Pons (tissue), 1 donor: ENCODE measurements at places on chromosomes 1 and 21.

GRCh38 chr1:158798531-158798930 lies 17.5 kb upstream of the OR6N2 start:
- no peak for DNase-seq

GRCh38 chr1:100267284-100267683 lies 1.3 kb downstream of the RTCA start:
- DNase-seq: no peak

- DNase-seq: no peak
Observed at GRCh38 chr1:1176931-1177330, 3.3 kb downstream of the TTLL10 start.

- DNase-seq: no peak
Observed at GRCh38 chr21:15841856-15842564, 112.2 kb downstream of the USP25 start.

DNA sequence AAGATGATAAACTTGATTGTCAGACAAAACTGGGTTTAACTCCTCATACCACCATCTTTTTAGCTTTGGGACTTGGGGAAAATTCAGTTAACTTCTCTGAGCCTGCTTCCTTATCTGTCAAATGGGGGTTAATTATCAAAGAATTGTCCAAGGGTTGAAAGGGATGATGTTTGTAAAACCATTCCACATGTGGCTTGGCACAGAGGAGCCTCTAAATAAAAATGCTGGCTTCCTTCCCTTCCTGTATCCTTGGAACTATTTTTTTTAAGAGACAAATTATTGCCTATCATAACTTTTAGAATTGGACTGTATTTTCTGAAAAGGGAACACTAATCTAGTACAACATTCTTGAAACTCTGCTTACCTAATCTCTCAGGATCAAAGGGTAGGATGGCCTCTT lies 143.4 kb upstream of the USP24 start:
- no peak for DNase-seq

DNA sequence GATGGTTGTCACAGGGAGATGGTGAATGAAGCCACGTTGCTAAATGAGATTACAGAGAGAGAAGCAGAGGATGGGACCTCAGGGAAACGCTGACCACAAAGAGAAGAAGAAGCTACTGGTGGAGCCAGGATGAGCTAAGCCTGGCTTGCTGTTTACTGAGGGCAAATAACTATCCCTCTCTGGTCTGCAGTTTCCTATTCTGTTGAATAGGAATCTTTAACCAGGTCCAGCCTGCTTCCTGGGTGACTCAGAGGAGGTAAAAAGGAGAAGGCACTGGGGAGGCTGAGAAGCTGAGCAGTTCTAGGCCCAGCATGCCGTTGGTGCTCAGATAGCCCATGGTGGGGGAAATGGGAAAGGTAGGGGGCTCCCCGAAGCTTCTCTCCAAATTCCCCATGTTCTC lies 29.6 kb downstream of the DMBX1 start:
- no peak for DNase-seq

- DNase-seq: peak; percentile 45
Observed at GRCh38 chr21:15005391-15005790, 59.4 kb downstream of the NRIP1 start.

- DNase-seq: no peak
Observed at GRCh38 chr1:15736038-15736891, at the start of gene SLC25A34. SLC25A34 (plus strand) TSS chr1:15736258; CDS start chr1:15736486, 228 bp downstream.

GRCh38 chr1:3670823-3671265 lies 18.5 kb downstream of the TP73 start:
- no peak for DNase-seq

- DNase-seq: peak; percentile 37
Observed at GRCh38 chr1:6646499-6647148, 22.0 kb downstream of the THAP3 start.

DNA sequence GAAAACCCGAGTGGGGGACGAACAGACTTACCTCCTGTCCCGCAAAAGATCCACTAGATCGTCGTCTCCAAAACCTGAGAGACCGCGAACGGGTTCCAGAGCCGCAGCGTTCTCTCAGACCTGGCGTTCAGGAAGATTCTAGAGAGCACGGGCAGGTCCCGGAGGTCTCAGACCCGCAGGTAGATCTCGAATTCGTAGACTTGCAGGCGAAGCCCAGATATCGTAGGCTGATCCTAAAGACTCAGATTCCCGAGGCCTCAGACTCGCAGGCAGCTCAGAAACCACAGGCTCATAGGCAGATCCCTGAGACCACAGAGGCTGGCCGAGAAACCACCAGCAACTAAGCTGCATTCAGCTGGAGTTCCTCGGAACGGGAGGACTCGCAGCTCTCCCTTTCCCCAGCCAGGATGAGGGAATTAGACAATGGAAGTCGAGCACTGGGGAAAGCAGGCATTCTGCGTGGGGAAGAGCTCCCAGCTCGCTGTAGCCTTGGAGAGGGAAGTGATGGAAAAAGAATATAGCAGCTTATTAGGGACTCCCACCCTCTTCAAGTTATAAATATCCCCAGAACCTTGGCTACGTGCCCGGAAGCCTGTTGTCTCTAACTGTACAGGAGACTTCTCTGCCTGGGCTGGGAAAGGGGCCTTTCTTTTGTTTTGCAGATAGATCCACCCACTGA lies at the start of gene ZNF436:
Gene ZNF436, minus strand, starts transcription at position 502 of the 679 bp plus-strand sequence. CDS start 1,831 bp downstream, outside the sequence.
- DNase-seq: peak; percentile 83

DNA sequence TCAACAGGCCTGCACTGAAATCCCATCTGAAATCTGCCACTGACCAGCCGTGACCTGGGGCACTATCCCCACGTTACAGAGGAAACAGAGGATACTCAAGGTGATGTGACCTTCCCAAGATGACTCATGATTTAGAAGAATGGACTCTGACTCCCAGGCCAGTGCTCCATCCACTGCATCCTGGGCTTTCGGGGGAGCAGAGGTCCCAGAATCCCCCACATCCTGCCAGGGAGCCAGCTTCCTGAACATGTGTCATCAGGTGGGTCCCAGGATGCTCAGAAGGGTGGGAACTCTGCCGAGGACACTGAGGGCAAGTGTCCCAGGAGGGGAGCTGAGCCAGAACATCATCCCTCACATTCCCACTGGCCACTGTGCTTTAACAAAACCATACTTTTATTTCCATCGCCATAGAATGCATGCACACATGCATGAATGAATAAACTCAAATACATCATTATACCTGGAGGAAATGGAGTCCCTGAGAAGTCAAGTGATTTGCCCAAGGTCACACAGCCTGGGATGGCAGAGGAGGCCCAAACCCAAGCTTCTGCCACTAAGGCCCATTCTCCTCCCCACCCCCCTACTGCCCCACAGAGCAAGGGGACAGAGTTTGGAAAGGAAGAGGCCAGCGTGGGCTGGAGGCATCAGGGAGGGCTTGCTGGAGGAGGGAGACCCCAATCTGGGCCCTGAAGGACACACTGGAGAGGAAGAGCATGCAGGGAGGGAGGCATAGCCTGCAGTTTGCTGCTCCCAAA lies 189.4 kb downstream of the MATN1 start:
- no peak for DNase-seq
